ENCODE measurements at places on chromosomes 7 and 10. TPM values are rescaled to one million over a fixed set of nuclear protein-coding genes. Genes with fewer than 3 reads are reported as not detected.
A peak's percentile ranks its signal among the peaks of the same experiment; 100 is the strongest.

OPN1SW gene
- 1.9 TPM for polyA plus RNA-seq

SPRN gene
- 4.6 TPM for polyA plus RNA-seq

ITGB8 gene
- 55.8 TPM for polyA plus RNA-seq

GRCh38 chr7:116465125-116465524 is 34.4 kb upstream of the CAV2 start:
- no peak for DNase-seq

HTR7 gene
- 0.16 TPM for polyA plus RNA-seq

GRCh38 chr7:133394369-133394768 is 141.5 kb downstream of the EXOC4 start:
- DNase-seq: no peak

DNA sequence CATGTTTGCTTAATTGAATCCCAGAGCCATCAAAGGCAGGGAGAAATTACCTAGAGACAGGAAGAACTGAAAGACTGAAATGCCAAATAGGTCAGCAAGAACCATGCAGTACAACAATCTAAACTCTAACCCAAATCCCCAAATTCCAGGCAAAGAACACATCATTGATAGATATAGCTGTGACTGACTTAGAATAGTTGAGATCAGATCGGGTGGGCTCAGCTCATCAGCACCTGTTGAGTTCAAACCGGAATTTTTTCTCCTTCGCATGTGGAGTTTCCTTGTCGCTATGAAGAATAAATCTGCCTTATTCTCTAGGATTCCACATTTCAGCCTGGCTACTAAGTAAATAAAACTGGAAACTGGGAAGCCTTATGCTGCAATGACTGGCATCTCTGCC is 1.4 kb downstream of the ANKMY2 start:
- DNase-seq: no peak

LIPK gene
- not detected for polyA plus RNA-seq

DNA sequence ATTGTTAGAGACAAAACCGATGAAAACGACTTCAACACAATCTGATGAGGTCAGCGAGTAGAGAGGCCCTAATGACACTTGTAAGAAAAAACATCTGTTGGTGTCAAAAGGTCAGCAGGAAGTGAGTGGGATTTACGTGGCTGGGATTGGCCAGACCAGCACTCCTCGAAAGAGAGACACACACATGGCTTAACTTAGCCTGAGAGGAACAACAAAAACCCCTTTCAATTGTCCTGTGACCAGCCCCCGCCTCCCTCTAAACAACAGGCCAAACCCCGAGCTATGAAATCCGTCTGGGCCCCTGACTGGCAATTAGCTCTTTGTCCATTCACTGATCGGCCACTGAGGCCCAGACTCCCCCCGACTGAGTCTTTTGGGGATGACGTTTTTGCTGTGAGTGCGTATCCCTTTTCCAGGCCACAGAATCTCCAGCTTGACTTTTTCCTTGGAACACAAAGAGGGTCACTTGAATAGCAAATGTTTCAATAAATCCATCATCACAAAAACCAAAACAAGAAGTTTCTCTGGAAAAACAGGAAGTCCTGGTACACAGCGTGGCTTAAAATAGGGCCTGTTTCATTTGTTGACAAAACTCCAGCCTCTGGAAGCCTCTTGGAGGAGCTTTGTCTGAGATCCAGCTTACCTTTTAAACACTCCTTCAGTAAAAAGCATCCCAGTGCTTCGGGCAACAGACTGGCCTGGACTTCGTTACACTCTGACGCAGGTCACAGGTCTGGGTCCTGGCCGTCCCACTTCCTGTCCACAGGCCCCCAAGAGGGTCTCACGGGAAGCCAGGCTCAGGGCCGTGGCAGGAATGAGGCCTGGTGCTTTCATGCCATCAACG is 103.0 kb downstream of the CTBP2 start:
- DNase-seq: peak; percentile 90

ATOH7 gene
- 1.4 TPM for polyA plus RNA-seq

BMS1 gene
- 26.3 TPM for polyA plus RNA-seq

- DNase-seq: no peak
Measured at GRCh38 chr10:77431209-77431611, 206.4 kb downstream of the KCNMA1 start.

- DNase-seq: no peak
Measured at GRCh38 chr7:24169077-24169624, 114.8 kb upstream of the NPY start.

BICC1 gene
- polyA plus RNA-seq: 68.7 TPM

DNA sequence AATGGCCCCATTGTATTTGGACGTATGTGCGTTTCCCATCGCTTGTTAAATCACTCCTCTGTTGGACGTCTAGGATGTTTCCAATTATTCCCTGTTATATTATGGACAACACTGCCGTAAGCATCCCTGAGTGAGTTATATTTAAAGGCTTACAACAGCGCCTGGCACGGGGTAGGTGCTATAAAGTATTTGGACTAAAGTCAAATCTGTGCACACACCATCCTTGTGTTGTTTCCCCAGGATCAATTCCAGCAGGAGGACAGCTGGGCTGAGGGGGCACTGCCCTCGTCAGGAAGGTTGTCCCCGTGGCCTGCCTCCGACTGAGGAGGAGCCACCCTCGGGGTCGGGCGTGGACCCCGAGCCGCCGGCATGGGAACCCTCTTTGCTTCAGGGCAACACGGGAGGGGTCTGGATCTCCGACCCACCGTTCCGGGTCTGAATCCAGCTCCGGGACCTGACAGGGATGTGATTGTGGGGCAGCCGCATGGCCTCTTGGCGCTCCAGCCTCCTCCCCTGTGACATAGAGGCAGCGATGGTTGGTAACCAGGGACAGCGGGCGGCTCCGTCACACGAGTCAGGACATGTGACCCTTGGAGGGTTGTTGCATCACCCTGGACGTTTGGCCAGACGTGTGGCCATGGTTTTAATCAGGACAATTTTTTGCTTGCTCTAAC is 1.5 kb upstream of the JAKMIP3 start:
- DNase-seq: no peak

DNA sequence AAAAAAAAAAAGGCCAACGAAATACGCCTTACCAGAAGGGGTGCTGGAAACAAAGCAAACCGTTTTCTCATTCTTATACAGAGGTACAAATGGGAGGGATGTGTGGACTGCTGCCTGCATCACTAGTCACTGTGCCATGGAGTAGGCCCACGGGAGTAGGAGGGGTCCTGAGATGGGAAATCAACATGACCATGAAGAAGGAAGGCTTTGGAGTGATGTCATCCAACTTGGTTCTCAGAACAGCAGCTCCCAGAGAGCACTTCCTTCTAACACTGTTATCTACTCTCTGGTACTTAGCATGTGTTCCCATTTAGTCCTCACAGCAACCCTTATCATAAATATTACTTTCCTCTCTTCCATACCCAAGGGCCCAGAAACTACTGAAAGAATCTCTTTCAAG is 60.0 kb upstream of the LRGUK start:
- DNase-seq: no peak

DNA sequence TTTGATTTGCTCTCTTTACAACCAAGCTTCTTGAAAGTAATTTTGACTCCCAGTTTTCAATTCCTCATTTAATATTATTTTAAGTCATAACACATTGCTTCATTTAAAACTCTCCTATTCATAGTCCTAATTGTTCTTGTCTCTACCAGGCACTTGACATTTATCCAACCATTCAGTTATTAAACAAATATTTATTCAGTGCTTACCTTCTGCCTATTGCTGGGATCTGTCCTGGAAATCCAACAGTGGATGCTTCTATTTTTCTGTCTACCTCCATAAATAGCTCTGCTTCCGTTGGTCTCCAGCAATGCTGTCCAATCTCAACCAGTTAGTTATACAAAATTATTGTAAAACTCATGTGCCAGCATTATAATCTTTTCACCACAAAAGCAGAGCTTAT is 615.1 kb downstream of the ZWINT start:
- no peak for DNase-seq

C10orf53 gene
- not detected for polyA plus RNA-seq

- DNase-seq: no peak
Measured at GRCh38 chr7:117210397-117210796, 112.5 kb downstream of the WNT2 start.

JCAD gene
- 25.5 TPM for polyA plus RNA-seq

IDE gene
- 28.1 TPM for polyA plus RNA-seq

GRCh38 chr7:155136619-155137243 is 66.6 kb downstream of the HTR5A start:
- DNase-seq: no peak

NACAD gene
- 9.4 TPM for polyA plus RNA-seq

DNA sequence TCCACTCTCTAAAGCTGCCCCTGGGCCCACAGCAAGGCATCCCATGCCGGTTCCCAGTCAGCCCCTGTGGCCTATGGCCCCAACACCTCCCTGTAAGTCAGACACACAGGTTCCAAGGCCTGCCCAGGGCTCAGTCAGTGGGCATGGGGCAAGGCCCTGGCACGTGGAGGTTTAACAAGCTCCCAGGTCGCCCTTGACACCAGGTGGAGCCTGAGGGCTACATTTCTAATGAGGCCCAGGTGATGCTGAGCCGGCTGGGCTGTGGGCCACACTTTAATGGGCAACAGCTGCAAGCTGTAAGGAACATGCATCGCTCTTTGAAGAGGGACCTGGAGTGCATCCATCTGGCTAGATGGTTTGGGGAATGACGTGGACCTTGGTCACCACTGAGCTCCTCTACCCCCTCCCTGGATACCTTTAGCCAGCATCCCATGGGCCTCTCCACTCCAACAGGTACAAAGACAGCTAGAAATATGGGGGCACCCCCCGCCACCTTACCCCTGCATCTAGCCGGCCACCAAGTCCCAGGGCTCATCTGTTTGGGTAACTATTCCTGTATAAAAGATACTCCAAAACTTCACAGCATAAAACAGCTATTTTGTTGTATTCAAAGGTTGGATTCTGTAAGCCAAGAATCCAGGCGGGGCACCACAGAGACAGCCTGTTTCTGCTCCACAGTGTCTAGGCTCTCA is 122.5 kb downstream of the OAT start:
- DNase-seq: peak; percentile 46

- DNase-seq: no peak
Measured at GRCh38 chr10:100163704-100164621, 21.9 kb downstream of the ERLIN1 start.

DNA sequence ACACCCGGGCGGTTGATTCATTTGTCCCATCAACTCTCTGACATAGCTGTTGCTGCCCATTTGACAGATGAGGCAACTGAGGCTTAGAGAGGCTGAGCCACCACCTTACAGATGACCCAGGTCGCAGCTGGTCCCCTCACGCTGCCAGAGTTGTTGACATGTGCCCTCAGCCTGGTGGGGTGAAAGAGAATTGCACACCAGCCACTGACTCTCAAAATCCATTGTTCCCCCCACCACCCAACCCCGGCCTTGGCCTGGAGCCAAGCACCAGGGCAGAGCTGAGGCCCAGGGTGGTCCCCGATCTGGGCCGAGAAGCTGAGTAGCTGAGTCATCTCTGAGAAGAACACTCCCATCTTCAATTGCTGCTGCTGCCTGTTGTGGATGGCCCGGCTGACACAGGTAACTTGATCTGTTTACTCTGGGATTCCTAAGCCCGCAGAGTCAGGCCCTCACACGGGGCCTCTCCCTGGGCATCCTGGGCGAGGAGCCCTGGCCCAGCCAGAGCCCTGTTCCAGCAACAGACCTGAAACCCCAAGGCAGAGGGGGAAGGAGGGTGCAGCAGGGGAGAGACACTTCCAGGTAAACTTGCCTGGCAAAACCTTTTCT is 27.5 kb downstream of the PVRIG start:
- DNase-seq: peak; percentile 82

DNA sequence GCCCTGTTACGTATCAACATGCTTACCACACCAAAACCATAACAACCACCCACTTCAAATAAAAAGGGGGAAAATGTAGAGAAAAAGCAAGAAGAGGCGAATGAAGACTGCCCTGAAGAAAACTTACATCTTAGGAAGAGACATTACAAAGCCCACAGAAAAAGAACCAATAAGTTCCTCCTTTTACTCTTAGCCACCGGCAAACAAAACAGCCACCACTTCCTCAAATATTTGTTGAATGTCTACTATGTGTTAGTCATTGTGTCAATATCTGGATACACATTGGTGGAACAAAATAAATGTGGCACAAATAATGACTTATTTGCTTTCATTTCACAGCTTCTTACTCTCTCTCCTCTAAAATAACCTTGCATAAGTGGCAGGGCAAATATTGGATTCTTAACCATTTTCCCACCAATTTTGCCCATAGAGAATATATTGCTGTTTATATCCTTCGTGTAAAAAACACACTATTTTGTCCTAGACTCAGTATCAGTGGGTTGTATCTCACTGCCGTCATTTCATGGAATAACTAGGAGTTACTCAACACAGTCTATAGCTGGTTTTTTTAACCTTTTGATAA is 106.8 kb downstream of the ANK3 start:
- no peak for DNase-seq

GNAT3 gene
- not detected for polyA plus RNA-seq

DNA sequence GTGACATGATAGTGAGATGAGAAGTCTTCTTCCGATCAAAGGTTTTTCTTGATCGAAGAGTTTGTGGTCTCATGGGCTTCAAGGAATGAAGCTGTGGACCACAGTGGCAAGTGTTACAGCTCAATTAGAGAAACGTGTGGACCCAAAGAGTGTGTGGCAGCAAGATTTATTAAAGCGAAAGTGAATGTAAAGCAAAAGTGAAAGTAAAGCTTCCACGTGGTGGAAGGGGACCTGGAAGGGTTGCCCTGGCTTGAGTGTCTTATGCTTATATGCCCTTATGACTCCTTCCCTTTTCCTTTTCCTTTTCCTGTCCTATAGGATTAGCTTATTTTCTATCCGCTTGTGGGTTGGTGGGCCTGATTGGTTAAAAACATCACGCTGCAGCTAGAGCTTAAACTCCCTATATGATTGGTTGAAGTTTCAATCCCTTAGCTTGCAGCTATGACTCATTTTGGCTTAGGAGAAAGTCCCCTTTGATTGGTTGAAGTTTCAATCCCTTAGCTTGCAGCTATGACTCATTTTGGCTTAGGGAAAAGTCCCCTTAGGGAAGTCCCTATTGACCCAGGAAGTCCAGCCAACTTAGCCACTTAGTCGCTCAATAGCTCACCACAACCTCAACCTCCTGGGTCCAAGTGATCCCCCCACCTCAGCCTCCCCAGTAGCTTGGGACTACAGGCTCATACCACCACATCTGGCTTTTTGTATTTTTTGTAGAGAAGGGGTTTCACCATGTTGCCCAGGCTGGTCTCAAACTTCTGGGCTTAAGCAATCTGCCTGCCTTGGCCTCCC is 34.7 kb downstream of the MRPS24 start:
- DNase-seq: no peak

DNA sequence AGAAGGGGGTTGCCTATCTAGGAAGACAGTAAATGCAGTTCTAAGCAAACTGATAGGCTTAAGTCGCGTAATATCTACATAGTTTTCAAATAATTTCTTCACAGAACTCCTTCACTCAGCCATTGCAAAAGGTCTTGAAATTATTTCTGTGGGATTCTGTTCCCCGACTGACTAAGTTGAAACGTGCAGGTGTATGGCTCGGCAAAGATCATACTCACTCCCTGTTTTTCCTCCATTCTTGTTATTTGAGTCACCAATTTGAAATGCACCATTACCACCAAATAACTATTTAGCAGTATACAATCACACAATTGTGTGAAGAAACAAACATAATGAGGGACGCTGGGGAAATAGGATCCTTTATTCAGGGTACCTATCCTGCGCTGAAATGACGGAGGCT is 771.1 kb downstream of the GATA3 start:
- DNase-seq: no peak

All from renal pelvis (tissue), 12 donors.